ENCODE measurements at places on chromosomes 2 and 18. TPM values are rescaled to one million over a fixed set of nuclear protein-coding genes. Genes with fewer than 3 reads are reported as not detected.

DNA sequence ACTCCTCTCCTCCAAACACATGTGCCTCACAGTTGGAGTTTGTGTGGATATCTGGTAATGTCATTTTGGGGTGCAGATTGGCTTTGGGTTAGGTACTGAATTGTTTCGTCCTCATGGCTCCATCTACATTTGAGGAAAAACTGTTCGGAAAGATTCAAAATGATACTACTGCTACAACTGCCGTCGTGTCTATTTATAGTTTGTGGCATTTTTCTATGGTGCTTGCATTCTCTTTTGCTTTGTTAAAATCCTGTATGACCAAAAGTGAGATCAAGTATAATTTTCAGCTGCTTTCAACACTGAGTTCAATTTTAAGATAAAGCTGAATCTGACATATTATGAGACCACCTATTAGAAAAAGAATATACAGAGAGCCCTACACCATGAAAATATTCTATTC lies 176.3 kb upstream of the DSEL start:
- no peaks in the 10 kb centered on the region for H3K27me3 ChIP-seq
- no peaks in the 10 kb centered on the region for H3K36me3 ChIP-seq
- H3K27ac ChIP-seq = no peak overlapping the region
- no peak overlapping the region for H3K4me3 ChIP-seq
- no peak for DNase-seq

Gene MLPH
- 423 TPM for total RNA-seq

GRCh38 chr2:54676656-54677055 lies 46.8 kb upstream of the EML6 start:
- no peak overlapping the region for H3K4me3 ChIP-seq
- no peaks in the 10 kb centered on the region for H3K36me3 ChIP-seq
- no peak overlapping the region for H3K27ac ChIP-seq
- no peak for DNase-seq
- no peaks in the 10 kb centered on the region for H3K27me3 ChIP-seq

Gene CNGA3
- 0.17 TPM for total RNA-seq

Gene ARHGAP15
- total RNA-seq = 19.2 TPM

Gene CYBRD1
- total RNA-seq = 313 TPM

Gene SPHKAP
- 0.35 TPM for total RNA-seq

DNA sequence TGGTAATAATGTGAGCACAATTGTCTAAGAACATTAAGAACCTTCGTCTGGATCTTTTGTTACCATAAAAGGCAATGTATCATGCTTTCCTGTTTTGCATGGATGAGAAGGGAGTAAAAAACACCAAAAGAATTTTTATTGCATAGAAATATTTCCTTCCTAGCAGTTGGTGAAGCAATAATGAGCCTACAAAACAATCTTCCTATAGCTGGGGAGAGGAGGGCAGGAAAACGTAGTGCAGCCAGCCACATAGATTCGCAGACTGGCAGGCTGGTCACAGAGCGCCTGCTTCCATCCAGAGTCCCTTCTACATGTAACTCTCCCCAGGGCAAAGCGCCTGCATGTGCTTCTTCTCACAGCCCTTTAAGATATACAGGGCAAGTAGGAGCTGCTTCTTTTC lies 190.4 kb downstream of the BABAM2 start:
- no peak overlapping the region for H3K27ac ChIP-seq
- H3K27me3 ChIP-seq = no peaks in the 10 kb centered on the region
- DNase-seq = no peak
- no peak overlapping the region for H3K4me3 ChIP-seq
- peaks cover 12% of the 10 kb centered on the region for H3K4me1 ChIP-seq
- no peaks in the 10 kb centered on the region for H3K36me3 ChIP-seq

GRCh38 chr18:53458268-53458667 lies 766.2 kb downstream of the MBD2 start:
- no peak overlapping the region for H3K4me3 ChIP-seq
- H3K4me1 ChIP-seq = no peaks in the 10 kb centered on the region
- H3K36me3 ChIP-seq = no peaks in the 10 kb centered on the region
- no peak for DNase-seq
- H3K27me3 ChIP-seq = no peaks in the 10 kb centered on the region

DNA sequence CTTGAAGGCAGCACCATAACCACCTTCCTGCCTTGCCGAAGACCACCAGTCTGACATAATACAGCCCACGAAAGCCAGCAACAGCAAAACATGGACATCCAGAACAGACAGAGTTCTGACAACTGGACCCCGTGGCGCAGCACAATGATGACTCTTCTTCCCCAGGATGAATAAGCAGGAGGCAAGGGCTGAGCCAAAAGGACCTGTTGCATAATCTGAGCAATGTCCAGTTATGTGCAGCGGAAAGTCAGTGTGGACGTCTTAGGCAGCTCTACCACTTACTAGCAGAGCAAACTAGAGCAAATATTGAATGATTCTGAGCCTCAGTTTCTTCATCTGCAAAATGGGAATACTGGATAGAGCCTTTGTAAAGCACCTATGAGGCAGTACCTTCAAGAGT lies 225.1 kb downstream of the ZBTB7C start:
- H3K27me3 ChIP-seq = no peaks in the 10 kb centered on the region
- no peak overlapping the region for H3K4me3 ChIP-seq
- DNase-seq = no peak
- H3K4me1 ChIP-seq = no peaks in the 10 kb centered on the region

DNA sequence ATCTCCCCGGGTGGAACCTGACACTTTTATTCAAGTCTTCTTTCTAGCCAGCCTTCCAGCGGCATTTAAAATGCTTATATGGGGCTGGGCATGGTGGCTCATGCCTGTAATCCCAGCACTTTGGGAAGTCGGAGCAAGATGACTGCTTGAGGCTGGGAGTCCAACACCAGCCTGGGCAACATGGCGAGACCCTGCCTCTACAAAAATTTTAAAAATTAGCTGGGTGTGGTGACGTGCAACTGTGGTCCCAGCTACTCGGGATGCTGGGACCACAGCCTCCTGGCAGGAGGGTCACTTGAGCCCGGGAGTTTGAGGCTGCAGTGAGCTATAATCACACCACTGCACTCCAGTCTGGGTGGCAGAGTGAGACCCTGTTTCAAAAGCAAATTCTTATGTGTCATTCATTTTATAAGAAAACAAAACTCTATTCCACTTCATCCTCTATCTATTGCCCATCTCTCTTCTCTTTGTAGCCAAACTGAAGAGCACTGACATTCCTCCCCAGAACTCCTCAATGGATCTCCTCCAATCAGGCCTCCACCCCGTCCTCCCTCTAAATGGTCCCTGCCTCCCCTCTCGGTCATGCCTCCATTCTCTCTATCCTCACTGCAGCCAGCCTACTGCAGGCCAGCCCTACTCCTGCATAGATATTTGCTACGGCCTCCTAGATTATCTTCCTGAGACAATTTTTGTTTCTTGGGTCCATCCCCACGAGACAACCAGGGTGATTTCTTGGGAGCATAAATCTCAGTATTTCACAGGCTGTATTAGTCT lies 18.0 kb upstream of the RHOB start:
- peaks cover 21% of the 10 kb centered on the region for H3K4me1 ChIP-seq
- peak overlapping the region; percentile 45 for H3K27ac ChIP-seq
- no peak for DNase-seq

- H3K27me3 ChIP-seq = no peaks in the 10 kb centered on the region
- no peaks in the 10 kb centered on the region for H3K4me1 ChIP-seq
- H3K27ac ChIP-seq = no peak overlapping the region
- H3K4me3 ChIP-seq = no peak overlapping the region
- DNase-seq = no peak
These were observed 69.8 kb downstream of the NEB start for GRCh38 chr2:151664520-151664919.

DNA sequence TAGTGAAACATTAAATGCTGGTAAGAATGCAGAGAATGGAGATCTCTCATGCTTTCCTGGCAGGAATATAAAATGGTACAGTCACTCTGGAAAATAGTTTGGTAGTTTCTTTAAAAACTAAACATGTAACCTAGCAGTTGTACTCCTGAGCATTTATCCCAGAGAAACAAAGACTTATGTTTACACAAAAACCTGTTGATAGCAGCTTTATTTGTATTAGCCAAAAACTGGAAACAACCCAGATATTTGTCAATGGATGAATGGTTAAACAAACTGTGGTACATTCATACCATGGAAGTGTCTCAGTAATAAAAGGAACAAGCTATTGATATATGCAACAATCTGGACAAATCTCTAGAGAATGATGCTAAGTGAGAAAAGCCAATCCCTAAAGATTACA lies 81.7 kb upstream of the CTAGE1 start:
- no peaks in the 10 kb centered on the region for H3K27me3 ChIP-seq
- H3K4me3 ChIP-seq = no peak overlapping the region
- H3K4me1 ChIP-seq = peaks cover 9% of the 10 kb centered on the region
- no peaks in the 10 kb centered on the region for H3K36me3 ChIP-seq
- DNase-seq = no peak
- H3K27ac ChIP-seq = no peak overlapping the region

Gene CCDC178
- total RNA-seq = 2.5 TPM

GRCh38 chr2:185978634-185979407 lies 240.2 kb downstream of the FSIP2 start:
- no peak for DNase-seq
- no peaks in the 10 kb centered on the region for H3K36me3 ChIP-seq
- no peaks in the 10 kb centered on the region for H3K4me1 ChIP-seq
- no peak overlapping the region for H3K4me3 ChIP-seq
- H3K27me3 ChIP-seq = no peaks in the 10 kb centered on the region
- no peak overlapping the region for H3K27ac ChIP-seq

Gene ASPRV1
- 2.1 TPM for total RNA-seq

Gene IL1R2
- total RNA-seq = 17.0 TPM

- peak overlapping the region; percentile 11 for H3K27ac ChIP-seq
- no peak for DNase-seq
- H3K4me1 ChIP-seq = peaks cover 67% of the 10 kb centered on the region
- H3K36me3 ChIP-seq = no peaks in the 10 kb centered on the region
These were observed 59.8 kb downstream of the MEIS1 start for GRCh38 chr2:66494708-66495107.

Data from upper lobe of right lung (tissue), 1 donor.